NCI-H1417 treated with DMSO at 0.1 percent for 48 hours (cell line): ENCODE measurements at places on chromosomes 4 and X.

DNA sequence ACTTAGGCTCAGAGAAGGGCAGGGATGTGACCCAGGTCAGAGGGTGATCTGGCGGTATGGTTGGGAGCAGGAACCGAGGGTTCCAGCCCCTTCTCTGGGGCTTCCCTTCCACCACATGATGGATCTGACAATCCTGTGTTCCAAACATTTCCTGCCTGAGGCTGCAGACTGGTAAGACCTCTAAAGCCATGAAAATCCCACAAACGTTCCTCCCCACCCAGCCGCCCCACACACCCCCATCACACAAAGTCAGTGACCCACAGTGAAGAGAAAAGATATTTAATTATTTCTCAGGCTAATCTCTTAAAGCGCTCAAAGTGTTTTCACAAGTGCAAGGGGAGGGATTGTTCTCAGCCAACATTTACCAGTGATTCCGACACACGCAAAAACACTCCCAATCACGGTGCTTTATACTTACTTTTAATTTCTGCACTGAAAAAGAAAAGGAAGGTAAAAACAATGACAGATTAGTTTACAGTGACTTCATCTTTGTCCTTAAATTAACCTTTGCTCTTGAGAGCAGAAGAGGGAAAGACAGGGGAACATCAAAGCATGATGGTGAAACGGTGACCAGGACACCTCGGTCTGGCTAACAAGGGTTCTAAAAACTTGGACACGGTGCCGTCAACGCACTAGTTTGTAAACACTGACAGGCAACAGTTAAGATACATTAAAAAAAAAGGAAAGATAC lies 42.4 kb downstream of the WDR1 start:
- no peak for DNase-seq

DNA sequence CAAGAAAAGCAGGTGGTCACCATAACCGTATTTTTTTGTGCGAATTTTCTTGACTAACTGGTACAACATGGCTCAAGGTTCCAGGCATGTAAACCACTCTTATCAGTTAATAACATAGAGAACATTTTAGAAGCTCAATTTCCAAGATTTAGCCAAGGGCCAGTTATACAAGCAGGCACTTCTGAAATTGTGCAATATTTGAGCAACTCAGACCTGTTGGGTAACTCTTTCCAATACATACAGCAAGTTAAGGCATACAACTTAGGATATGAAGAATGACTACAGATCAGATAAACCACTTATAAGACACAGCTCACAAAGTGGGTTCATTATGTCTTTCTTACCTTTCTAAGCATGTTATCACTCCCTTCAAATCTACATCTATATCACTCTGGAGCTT lies 43.9 kb downstream of the ZNF280C start:
- DNase-seq: no peak

DNA sequence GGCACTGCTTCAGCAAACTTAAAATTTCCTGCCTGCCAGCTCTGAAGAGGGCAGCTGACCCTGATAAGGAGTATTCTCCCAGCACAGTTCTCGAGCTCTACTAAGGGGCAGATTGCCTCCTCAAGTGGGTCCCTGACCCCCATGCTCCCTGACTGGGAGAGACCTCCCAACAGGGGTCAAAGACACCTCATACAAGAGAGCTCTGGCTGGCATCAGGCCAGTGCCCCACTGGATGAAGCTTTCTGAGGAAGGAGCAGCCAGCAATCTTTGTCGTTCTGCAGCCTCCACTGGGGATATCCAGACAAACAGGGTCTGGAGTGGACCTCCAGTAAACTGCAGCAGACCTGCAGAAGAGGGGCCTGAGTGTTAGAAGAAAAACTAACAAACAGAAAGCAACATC lies 1118.3 kb upstream of the ADGRL3 start:
- DNase-seq: no peak

GRCh38 chr4:98833384-98833783 lies 95.5 kb downstream of the EIF4E start:
- DNase-seq: no peak

- no peak for DNase-seq
Measured at GRCh38 chrX:21014326-21014725, 359.9 kb upstream of the CNKSR2 start.

GRCh38 chr4:75745721-75746199 lies 21.4 kb downstream of the USO1 start:
- DNase-seq: no peak

DNA sequence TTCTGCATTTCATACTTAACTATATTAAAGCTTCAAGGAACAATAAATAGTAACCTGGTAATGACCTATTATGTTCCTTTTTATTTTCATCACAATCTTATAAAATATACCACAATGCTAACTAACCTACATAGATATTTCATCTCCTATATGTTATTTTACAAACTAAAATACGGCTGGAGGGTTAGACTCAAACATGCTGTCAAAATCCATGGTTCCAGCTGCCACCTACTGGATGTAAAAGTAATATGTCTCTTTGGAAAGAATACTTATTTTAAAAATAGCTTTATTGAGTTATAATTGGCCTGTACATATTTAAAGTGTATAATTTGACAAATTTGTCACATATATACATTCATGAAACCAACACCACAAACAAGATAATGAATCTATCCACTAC lies 15.0 kb downstream of the RGN start:
- DNase-seq: no peak
